ENCODE measurements at places on chromosomes 1 and 21.
A peak's percentile ranks its signal among the peaks of the same experiment; 100 is the strongest.

- no peak for DNase-seq
Observed at GRCh38 chr1:163585796-163586195, 264.0 kb downstream of the NUF2 start.

- DNase-seq: no peak
Observed at GRCh38 chr1:26686795-26687194, 9.0 kb upstream of the ARID1A start.

DNA sequence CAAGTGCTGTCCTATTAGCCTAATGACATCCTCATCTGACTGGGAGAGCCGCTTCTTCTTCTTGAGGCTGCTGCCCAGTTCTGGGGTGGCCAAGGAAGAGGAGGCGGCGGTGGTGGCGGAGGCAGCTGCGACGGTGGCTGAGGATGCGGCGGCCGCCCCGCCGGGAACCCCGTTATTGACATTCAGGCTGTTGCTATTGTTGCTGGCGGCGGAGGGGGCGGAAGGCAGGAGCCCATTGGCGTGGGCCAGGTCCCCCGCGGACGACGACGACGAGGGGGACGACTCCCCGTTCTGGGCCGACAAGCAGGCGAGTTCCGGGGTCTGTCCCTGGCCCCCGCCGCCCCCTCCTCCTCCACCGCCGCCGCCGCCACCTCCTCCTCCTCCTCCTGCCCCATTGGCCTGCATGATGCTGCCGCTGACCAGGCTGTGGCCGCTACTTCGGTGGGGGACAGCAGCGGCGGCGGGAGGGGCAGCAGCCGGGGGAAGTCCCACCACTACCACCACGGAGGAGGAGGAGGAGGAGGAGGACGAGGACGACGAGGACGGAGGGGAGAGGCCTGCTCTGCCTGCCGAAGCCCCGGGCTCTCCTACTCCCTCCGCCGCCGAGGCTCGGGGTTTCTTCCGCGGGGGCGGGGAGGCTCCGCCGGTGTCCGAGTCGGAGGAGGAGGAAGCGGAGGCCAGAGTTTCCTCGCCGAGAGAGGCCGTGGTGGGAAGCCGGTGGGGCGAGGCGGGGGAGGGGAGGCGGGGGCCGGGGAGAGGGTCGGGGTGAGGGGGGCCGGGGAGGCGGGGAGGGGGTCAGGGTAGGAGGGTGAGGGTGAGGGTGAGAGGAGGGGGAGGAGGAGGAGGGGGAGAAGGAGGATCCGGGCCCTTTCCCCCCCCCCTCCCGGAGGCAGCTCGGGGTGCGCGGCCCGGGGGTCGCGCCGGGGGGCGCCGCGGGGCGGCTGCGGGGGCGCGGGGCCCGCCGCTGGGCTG, 610 bp downstream of the WDR26 start:
- peak; percentile 17 for DNase-seq

GRCh38 chr1:179745743-179746142, 2.7 kb downstream of the FAM163A start:
- no peak for DNase-seq

DNA sequence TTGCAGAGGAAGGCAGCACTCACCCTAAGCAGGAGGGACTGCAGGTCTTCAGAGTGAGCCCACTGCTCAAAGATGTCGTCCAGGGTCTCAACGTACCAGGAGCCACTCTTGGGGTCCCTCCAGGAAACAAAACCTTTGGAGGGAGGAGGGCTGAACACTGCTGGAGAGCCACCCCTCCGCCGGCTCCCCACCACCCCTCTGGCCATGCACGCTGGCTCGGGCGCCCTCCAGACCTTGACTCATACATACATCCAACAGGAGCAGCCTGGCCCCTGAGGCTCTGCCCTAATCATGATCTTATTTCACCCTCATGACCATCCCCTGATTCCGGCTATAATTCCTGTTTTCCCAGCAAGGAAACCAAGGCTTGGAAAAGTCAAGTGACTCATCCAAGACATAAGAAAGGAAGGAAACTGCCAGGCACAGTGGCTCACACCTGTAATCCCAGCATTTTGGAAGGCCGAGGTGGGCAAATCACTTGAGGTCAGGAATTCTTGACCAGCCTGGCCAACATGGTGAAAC, 18.0 kb downstream of the CELA2B start:
- DNase-seq: no peak

- DNase-seq: peak; percentile 37
Observed at GRCh38 chr1:162709870-162710269, 77.6 kb downstream of the DDR2 start.

Measured in EL (cell line).